ENCODE measurements at places on chromosomes 11 and 22.

GRCh38 chr22:35631597-35631996, 14.5 kb upstream of the MB start:
- DNase-seq: no peak

DNA sequence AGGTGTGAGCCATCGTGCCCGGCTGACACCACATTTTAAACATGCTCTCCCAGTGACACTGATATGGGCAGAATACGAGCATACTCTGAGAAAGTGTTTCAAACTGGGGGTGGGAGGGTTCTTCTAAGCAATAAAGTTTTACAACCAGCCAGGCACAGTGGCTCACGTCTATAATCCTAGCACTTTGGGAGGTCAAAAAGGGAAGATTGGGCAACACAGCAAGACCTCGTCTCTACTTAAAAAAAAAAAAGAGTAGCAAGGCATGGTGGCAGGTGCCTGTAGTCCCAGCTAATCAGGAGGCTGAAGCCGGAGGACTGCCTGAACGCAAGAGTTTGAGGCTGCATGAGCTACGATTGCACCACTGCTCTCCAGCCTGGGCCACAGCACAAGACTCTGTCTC, 2.2 kb downstream of the GANAB start:
- no peak for DNase-seq

- no peak for DNase-seq
These were observed 5.8 kb downstream of the IGF2 start for GRCh38 chr11:2133241-2134021.

- DNase-seq: no peak
These were observed 22.0 kb downstream of the CELSR1 start for GRCh38 chr22:46515208-46516111.

GRCh38 chr11:12110714-12111548, 541 bp downstream of the MICAL2 start:
- DNase-seq: no peak

DNA sequence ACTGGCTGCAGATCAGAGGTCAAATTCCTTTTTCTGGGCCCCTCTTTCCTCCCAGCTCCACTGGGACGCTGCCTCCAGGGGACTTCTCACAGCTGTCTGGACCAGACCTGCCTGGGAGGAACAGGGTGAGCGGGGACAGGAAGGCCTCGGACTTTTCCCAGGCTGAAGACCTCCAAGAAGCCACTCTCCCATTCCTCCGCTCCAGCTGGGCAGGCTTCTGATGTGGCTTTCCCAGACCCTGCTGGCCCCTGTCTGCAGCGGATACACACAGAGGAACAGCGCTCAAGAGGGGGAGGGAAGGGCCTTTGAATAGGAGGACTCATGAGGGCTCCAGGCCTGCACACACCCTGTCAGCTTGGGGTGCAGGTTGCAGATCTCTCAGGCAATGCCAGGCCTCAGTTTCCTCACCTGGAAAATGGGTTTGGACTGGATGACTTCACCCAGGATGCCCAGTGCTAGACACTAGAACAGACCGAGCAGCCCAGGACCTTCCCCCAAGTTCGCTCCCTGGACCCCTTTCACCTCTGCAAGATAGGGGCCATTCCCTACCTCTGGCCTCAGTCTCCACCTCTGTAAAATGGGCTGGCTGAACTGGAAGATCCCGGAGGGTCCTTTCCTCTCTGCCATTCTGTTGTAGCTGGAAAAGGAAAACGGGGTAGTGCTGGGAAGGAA, 36.6 kb downstream of the MB start:
- no peak for DNase-seq

DNA sequence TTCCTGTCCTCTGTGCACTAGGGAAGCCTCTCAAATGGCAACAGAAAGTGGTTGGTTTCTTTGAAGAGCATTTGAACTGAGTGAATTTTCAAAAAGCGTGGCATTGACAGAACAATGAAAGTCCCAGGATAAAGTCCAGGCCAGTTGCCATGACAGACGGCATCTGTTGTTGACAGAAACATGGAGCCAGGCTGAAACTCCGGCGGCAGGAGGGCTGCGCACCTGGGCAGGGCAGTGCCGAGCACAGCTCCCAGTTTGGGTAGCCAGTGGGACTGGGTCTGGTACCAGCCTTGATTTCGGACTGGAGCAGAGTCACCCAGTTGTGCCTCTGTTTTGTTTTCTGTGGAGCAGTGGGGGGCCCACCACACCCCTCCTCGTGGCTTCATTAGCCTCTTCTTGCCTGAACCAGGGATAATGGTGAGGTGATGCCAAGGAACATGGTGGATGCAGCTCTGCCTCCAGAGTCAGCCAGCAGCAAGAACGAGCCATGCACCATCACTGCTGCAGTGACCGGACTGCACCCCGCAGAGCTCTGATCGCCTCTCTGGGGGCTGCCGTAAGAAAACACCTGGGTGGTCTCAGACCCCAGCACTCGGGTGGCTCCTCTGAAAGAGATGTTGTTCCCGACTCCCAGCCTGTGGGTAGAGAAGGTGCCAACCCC, 9.8 kb upstream of the SEPTIN5 start:
- DNase-seq: no peak

DNA sequence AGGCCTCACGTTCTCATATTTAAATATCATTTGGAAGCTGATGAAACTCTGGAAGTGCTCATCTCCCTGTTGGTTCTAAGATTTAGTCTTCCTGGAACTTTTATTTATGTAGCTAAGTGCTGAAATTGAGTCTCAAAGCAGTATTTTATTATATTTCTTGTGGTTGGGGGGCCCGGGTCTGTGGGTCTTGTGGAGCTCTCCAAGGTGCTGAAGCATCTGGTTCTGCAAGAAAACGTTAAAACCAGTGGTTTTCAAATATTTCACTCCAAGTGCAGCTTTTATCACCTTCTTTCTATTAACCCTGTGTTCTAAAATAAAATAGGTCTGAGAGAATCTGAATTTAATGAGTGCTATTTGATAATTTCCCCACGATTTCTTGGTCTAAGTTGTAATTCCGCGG, 1404.8 kb downstream of the TBC1D22A start:
- no peak for DNase-seq

DNA sequence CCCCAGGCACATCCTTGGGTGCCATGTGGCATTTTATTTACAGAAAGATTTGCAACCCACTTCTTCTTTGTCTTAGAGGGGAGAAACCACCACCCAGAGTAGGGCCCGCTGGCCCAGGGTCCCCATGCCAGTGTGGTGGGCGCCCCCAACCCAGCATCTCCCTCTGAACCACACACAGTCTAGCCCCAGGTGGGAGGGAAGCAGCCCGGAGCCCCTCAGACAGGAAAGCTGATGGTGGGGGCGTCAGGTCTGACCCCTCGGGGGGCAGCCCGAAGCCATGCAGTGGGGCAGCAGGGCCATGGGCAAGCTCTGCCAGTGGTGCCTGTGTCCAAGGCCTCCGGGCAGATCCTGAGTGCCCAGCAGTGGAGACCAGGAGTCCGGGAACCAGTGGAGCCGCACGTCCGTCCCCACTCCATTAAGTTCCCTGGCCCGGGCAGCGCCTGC, 11.7 kb downstream of the TRPM5 start:
- DNase-seq: no peak

GRCh38 chr22:49677495-49677889, 150.2 kb downstream of the BRD1 start:
- no peak for DNase-seq

- no peak for DNase-seq
These were observed 168.7 kb downstream of the EFCAB6 start for GRCh38 chr22:43643387-43643786.

DNA sequence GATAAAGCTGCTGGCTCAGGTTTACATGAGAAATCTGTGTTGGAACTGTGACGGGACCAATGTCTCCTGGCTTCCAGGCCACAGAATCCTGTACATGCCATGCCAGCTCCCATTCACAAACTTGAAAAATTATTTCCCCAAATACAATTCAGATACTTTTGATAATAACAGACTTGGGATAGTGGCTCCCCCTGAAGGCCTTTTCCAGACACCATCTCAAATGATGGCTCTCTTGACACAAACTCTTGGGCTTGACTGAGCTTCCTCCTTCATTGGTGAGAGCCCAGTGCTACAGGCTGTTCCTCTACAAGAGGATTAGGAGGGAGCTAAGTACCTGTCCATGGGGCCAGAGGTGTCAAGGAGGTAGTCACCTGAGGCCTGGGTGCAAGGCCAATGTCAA, 104.7 kb upstream of the PAX6 start:
- no peak for DNase-seq

DNA sequence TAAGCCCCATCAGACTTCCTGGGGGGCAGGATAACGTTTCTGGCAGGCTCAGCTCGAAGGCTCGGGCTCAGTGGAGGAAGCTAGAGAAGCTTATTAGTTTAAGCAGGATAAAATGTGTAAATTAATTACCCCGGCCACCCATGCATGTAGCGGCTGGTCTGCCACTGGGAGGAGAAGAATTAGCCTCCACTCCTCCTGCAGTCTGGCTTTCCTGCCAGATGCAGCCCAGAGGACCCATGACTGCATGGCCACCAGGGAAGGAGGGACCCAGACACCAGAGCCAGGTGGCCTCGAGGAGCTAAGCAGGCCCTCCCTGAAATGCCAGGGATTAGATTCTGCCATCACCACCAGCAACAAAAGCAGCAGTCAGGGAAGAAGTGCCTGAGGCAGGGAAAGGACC, 32.3 kb downstream of the TRIM29 start:
- DNase-seq: no peak

- DNase-seq: no peak
These were observed 21.8 kb upstream of the SLC25A18 start for GRCh38 chr22:17541476-17541875.

DNA sequence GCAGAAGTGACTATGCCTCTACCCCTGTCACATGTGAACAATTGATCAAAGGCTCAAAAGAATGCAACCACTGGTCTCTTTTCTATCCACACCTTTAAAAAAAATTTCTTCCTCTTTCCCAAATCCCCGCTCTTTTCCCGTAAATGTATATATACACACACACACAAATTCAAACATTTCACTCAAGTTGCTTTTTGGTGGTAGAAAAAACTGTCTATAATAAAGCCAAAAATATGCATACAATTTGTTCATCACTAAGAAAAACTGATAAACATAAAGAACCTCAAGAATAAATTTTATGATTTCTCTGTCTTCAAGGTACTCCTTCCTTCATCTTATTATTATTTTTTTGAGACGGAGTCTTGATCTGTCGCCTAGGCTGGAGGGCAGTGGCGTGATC, 5.6 kb downstream of the SMC1B start:
- DNase-seq: no peak

- DNase-seq: no peak
These were observed 18.7 kb downstream of the EHF start for GRCh38 chr11:34639545-34639944.

DNA sequence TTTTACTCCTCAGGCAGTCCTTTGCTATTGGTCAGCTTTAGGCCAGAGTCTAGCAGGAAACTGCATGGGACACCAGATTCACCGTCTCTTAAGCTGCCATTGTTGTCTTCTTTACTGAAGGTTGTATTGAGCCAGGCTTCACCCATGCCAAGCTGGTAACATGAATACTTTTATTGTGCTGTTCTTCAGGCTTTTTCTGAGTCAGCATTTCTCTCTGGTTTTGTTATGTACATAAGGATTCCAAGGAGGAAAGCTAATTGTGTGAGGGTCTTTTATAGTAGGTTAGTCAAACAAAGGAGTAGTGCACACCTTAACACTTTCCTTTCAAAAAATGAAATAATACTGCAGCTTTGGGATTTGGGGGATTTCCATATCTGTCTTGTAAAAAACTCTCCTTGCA, 252.8 kb downstream of the JRKL start:
- DNase-seq: no peak

DNA sequence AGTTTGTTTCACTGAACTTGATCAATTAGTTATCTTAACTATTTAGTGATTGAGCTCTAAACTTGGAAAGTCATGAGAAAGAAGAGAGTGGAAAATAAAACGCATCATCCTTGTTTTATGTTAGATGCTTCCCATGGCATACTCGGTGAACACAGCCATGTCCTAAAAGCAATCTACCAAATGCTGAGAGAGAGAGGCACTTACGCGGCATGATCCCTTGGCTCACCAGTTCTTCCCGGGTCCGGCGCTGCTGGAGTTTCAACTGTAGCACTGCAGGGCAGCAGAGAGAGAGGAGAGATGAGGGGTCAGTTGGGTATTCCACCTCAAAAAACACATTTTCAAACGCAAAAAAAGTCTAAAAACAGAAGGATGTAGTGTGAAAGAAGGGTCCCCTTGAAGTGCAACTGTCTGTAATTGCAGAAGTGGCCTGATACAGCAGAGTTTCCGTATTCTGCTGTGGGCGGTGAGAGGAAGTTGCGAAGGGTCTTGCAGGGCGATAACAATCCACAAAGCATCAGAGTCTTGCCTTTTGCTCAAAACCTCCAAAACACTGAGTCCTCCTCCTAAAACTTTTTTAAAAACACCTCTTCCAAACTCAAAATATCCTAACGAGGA, 92.7 kb downstream of the SGSM3 start:
- no peak for DNase-seq

GRCh38 chr22:23067023-23067650, 3.2 kb upstream of the GNAZ start:
- no peak for DNase-seq

DNA sequence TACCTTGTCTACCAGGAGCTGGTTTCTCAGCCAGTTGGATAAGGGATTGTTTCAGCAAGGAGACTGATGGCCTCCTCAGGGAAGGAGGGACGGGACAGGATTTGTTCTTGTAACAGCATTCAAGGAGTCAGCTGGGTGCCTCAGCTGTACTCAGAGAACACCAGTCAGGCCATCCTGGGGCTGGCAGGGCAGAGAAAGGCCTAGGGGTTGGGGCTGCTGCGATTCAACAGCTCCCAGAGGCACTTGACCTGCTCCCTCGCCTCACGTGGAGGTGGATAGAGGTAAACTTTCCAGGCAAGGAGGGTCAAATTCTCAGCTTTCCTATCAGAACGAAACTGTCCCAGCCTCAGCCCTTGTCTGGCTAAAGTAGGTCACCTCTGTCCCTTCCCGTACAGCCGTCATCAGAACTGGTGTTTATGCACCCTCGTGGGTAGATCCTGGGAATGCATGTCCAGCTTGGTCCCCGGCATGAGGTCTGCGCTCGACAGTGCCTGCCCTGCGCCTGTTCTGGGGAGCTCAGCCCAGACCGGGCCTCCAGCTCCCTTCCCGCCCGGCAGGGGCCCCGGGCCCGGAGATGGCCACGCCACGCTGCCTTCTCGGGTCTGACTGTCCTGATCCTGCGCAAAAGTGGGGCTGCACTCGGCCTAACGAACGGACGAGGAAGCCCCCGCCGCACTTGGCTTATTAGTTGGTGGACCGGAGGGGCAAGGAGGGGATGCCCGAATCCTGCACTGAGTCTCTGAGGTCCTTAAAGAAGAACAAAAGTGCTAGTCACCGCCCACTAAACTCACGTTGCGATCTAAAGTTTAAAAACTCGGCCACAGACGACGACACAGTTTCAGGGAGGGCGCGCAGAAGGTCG, 762 bp upstream of the CCDC134 start:
- DNase-seq: no peak

- DNase-seq: no peak
These were observed 174.2 kb upstream of the NCAM1 start for GRCh38 chr11:112786886-112787530.

Measured in amniotic stem cell (primary cell).